Fibroblast of upper back skin (primary cell): ENCODE measurements at places on chromosomes 3 and 15.
A peak's percentile ranks its signal among the peaks of the same experiment; 100 is the strongest.

DNA sequence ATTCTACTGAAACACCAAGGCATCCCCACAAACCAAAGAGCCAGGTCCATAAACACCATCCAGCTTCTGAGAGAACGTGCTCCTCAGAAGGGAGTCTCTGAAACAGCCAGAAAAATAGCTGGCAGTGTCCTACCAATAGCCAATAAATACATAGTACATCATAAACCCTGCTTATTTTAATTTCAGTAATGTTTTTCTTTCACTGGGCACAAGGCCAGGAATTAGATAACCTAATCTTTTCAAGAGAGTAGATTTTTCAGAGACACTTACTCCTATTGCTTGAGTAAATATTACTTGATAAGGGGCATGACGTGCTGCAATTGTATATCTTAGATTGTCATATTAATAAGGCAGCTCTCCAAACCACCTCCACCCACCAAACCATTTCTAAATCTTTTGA lies 22.7 kb downstream of the GADL1 start:
- no peak for DNase-seq

GRCh38 chr3:27166888-27167287 lies 202.3 kb downstream of the NEK10 start:
- peak; percentile 97 for DNase-seq

DNA sequence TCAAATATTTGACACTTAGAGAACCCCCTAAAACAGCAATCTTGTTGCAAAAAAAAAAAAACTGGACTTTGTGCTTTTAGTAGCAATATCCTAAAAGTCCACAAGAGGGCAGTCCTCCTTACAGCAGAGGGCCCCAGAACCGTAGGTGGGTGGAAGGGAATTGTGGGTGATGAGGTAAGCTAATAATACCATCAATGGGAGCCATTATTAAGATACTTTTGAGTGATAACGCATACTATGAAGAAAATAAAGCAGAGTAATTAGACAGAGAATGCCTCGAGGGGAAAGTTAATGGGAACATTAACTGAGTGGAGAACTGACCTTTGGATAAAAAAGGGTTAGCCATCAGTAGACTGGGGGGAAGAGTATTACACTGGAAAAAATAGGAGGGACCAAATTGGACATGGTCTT lies 229.9 kb downstream of the THRB start:
- peak; percentile 54 for DNase-seq

- DNase-seq: no peak
Observed at GRCh38 chr3:172370419-172370818, 77.8 kb downstream of the GHSR start.

DNA sequence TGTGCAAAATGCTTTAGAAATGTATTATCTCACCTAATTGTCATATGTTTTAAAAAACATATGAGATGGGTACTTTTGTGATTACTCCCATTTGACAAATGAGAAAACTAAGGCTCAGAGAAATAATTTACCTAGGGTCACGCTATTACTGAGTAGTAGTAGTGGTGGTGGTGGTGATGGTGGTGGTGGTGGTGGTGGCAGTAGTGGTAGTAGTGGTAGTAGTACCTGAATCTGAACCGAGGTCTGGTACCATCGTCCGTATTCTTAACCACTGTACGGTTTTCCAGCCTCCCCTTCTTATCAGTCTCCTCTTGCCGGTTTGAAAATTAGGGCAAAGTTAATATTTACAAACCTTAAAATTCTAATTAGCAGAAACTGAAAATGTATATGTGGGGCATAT lies 102.4 kb downstream of the KLHL25 start:
- DNase-seq: no peak
